ENCODE measurements at places on chromosomes 3 and 15.
A peak's percentile ranks its signal among the peaks of the same experiment; 100 is the strongest.

GRCh38 chr3:99720985-99721632 lies 82.7 kb downstream of the COL8A1 start:
- peak; percentile 79 for DNase-seq

GRCh38 chr15:69760890-69761568 lies 308.4 kb downstream of the RPLP1 start:
- DNase-seq: peak; percentile 94

DNA sequence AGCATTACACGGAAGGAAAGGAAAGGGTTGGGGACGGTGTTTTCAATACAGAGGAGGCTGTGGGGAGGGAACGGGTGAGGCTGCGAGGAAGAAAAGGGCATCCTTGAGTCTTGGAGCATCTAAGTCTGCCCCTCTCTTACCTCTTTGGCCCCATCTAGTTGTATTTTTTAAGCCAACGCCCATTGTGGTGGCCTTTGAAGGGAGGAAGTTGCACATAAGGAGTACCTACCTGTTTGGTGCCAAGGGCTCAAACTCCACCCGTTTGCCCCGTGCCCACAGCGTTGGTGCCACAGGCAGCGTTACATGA lies 146.1 kb upstream of the UMPS start:
- no peak for DNase-seq

- no peak for DNase-seq
Measured at GRCh38 chr15:88255484-88256278, 858 bp downstream of the NTRK3 start.

GRCh38 chr3:128619146-128619890 lies 31.3 kb downstream of the RPN1 start:
- no peak for DNase-seq

DNA sequence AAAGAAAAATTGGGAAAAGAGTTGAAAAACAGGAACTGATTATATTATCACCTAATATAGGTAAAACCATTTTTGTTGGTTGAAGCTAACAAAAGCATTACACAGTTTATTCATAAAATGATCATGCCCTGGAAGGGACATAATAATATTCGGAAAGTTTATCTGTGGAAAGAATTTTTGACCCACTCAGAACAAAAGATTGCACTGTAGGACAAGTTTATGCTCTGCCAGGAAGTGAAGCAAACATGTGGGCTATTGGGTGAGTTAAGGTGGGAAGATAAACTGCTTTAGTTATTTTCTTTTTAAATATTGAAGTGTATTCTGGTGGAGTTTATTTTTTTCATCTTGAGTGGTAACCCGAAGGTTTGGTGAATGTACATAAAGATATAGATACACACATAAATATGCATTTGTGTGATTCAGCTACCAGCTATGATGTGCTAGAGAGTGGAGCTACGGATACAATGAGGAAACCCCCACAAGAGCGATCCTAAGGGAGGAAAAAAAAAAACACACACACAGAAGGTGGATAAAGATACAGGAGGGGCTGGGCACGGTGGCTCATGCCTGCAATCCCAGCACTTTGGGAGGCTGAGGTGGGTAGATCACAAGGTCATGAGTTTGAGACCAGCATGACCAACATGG lies 506.4 kb upstream of the THBS1 start:
- DNase-seq: no peak

DNA sequence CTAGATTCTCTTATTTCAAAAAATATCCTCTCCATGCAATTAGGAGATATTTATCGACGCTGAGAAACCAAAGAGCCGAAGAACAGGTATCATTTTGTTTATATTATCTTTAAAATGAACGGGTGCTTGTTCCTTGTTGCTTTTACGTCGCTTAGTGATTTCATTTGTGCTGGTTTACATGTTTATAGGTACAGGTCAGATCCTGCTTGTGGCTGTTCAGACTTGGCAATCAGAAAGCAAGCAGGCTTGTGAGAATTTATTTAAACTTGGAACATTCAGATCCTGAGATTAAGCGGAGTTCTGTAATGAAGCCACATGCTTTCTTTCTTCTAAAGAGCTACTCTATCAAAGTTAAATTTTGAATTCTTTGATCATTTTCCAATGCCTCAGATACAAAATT lies 43.0 kb upstream of the ATP2C1 start:
- no peak for DNase-seq

GRCh38 chr3:60133269-60134162 lies 1083.7 kb upstream of the CFAP20DC start:
- no peak for DNase-seq

DNA sequence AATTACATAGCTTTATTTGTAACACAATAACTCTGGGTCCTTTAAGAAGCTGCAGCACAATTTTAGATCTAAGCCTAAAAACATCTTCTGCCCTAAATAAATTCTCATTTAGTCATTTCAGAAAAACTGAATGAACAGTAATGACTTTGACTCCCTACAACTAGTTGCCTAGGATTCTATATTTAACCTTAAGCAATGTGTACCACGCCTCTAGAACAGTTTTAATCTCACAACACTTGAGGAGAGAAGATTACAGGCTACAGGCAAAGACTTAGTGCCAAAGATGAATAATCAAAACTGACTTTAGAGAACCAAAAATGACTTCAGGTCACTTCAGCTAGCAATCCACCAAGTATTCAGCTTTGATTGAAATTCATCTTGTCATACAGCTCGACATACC lies 192.8 kb downstream of the ULK4 start:
- DNase-seq: no peak

DNA sequence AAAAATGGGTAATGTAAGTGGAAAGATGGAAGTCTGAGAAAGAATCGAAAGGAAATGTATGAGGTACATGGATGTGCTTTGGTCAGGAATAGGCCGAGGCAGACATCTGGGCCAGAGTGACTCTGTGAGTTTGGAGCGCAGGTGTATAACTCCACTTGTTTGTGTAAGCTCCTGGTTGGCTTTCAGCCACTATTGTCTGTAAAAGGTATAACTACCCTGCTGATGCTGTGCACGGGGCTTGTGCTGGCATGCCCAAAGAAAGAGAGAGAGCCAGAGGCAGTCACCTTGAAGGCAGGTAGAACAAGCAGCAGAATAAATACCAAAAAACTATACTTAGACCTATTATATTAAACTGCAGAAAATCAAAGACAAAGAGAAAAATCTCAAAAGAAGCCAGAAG lies 32.7 kb upstream of the CD96 start:
- DNase-seq: no peak

- no peak for DNase-seq
Measured at GRCh38 chr3:58072763-58073130, 64.5 kb downstream of the FLNB start.

GRCh38 chr3:124787476-124788195 lies 57.4 kb downstream of the UMPS start:
- DNase-seq: no peak

DNA sequence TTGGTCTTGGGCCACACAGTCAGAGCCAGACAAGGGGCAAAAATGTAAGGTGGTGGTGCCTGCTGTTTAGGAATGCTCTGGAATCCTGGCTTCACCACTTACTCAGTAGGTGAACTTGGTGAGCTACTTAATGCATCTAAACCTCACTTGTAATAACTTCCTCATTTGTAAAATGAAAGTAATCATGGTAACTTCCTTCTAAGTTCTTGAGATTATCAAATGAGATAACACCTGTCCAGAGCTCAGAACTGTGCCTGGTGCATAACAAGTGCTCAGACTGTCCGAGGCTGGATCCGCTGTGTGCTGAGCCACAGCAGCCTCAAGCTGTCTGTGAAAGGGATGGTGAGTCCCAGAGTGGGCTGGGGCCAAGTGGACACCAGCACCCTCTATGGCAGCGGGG lies 62.8 kb upstream of the KY start:
- DNase-seq: no peak

DNA sequence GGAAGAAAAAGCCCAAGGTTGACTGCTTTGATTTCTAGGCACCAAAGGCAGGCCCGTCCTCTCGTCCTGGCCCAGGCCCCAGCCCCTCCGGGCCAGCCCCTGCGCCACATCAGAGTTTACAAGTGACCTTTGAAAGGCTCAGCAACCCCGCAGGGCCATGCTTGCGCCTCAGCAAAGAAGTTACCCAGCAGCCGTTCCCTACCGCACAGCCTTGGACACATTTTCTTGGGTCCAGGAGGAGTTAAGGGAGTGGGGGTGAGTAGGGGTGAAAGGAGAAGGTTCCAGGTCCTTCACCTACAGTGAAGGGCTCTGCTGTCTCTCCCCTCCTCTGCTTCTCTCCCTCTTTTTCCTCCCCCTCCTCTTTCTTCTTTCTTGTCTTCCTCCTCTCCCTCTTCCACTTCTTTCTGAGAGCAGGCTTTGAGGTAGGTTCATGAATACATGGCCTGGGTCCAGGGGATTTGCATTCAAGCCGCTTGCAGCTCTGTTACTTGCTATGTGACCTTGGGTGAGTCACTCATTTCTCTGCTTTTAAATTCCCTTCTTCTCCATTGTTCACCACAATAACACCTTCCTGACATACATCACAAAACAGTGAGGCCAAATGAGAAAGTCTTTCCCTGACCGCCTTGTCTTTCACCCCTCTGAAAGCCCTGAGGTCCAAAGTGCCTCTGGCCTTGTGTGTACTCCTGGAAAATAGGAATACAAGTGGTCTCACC lies 223.3 kb upstream of the TPRG1 start:
- no peak for DNase-seq

GRCh38 chr15:30974112-30974511 lies 17.3 kb downstream of the MTMR10 start:
- DNase-seq: no peak

GRCh38 chr3:31810991-31811433 lies 170.1 kb downstream of the OSBPL10 start:
- DNase-seq: no peak

GRCh38 chr3:188037965-188038581 lies 115.9 kb upstream of the LPP start:
- no peak for DNase-seq

GRCh38 chr15:99729327-99729726 lies 3.9 kb downstream of the LYSMD4 start:
- DNase-seq: no peak

DNA sequence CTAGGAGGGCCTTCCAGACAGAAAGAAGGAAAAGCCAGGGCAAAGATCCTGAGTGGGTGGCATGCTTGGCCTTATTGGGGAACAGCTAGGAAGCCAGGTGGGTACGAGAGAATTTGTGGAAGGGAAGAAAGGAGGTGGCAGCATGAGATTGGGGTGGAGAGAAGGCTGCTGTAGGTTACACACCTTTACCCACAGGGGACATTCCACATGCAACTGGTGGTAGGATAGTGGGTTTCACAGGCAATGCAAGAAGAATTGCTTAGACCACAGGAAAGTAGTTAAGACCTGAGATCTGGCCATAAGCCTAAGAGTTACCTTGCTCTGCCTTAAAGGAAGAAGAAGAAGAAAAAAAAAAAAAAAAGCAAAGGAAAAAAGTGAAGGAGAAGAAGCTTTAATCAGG lies 19.8 kb downstream of the ANP32A start:
- no peak for DNase-seq

DNA sequence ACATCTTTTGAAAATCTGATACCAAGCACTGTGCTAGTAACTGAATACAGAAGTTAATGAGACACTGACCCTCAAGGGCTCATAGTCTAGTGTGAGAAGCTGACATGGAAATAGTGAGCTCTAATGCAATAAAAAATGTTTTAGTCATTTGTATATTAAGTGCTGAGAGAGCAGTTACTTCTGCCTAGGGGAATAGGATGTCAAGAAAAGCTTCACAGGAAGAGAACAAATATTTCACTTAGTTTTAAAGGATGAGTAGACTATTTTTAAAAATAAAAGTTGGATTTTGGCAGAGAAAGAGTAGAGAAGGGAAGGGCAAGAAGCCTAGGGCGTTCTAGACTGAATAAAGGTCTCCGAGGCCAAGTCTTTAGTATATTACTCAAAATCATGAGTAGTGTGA lies 158.4 kb downstream of the ATG7 start:
- DNase-seq: no peak

DNA sequence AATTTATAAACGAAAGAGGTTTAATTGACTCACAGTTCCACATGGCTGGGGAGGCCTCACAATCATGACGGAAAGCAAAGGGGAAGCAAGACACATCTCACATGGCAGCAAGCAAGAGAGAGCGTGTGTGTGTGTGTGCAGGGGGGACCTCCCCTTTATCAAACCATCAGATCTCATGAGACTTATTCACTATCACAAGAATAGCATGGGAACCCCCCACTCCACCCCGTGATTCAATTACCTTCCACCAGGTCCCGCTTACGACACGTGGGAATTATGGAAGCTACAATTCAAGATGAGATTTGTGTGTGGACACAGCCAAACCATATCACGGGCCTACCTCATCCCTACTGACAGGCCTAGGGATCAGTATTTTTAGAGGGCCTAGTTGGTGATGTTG lies 3.1 kb upstream of the EPHB1 start:
- DNase-seq: no peak

DNA sequence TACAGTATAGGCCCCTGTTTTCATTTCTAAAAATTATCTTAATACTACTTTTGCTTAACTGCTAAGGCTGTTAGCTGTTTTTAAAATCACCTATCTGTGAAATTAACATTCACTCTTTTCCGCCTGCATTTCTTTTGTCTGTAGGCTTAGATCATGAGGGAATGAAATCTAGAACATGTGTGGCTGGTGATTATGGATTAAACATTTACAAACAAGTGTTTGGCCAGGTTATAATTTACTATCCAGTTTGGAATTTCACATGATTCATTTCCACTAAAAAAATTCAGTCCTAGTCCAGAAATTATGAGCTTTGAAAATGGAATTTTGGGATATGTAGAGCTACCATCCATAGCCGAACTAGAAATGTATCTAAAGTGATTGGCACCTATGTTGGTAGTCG lies 39.1 kb downstream of the GOLM2 start:
- DNase-seq: no peak

DNA sequence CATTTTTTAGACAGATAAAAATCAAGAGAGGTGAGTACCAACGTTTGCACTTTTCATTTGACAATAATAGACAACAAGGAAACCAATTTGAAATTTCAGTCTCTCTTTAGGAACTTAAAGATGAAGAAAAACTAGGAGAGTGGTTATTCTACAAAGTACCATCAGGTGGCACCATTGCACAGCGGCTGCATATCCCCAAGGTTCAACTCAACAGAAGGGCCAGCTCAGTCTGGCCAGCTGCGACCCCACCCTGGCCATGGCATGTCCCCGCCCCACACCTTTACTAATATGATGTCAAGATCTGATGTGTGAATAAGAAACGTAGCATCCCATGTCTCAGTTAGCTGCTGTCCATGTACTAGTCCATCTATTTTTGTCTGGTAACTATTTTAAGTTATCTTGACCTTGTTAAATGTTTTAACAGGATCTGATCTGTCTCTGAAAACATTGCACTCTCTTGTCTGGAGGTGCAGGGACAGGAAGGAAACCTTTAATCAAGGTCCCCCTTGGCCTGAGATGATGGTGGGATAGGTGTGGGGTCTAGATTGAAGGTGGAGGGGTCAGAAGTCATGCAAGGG lies 35.5 kb upstream of the CGNL1 start:
- no peak for DNase-seq

DNA sequence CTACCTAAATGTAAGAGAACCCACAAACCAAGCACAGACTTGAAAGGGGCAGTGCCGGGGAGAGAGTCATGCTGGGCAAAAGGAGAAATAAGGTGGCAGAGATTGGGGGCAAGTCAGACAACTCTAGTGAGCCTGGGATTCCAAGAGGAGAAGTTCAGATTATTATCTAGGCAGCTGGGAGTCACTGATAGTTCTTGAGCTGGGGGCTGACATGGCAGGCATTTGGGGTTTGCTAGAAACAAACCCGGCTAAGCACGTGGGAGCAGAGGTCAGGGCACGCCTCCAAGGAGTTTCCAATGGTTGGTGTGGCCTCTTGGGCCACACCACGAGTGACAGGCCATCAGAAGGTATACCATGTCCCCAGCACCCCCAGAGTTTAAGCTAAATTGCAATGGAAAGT lies 27.6 kb downstream of the SLC6A6 start:
- DNase-seq: no peak

- no peak for DNase-seq
Measured at GRCh38 chr3:24111711-24112110, 166.6 kb downstream of the NR1D2 start.
